ENCODE measurements at places on chromosomes 13 and 19.

DNA sequence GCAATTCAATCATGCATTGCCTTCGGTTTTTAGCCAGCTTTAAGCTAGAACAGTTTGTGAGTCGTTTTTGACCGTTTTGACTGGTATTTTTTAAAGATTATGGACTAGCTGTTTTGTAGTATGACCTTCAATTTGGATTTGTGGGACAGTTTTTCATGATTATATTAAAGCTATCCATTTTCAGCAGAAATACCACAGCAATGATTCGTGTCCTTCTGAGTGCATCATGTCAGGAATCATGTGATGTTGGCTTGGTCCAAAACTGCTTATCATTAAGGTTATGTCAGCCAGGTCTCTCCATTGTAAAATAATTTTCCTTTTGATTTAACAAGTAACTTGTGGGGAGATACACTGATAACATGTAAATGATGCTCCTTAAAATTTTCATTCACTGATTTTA lies 229.0 kb downstream of the POSTN start:
- peak; percentile 6 for DNase-seq

GRCh38 chr19:50516964-50517703 lies 3.4 kb upstream of the ASPDH start:
- DNase-seq: no peak

- no peak for DNase-seq
These were observed 106.9 kb downstream of the KLF12 start for GRCh38 chr13:74027161-74027779.

GRCh38 chr13:25881971-25882451 lies 169.8 kb downstream of the SHISA2 start:
- peak; percentile 52 for DNase-seq

DNA sequence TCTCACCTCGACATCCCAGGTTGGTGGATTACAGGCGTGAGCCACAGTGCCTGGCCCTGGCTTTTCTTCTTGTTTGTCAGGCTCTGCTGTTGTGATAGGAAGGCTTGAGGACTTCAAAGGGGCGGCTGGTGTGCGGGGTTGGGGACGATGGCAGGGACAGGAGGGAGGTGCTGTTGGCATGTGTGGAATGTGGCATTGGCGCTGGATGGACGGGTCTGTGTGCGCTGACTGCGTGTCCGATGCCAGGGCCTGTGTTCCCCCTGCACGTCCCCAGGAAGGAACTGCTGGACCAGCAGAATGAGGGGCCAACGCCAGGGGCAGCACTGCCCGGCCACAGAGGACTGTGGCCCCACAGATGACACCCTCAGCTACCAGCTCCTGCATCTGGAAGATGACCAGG lies 12.7 kb upstream of the PTBP1 start:
- peak; percentile 46 for DNase-seq

- DNase-seq: no peak
These were observed 1666.1 kb downstream of the SLITRK1 start for GRCh38 chr13:82216165-82216564.

- DNase-seq: no peak
These were observed 64.3 kb upstream of the TDRD3 start for GRCh38 chr13:60332682-60333081.

GRCh38 chr19:34120846-34121639 lies 51.3 kb upstream of the LSM14A start:
- peak; percentile 41 for DNase-seq

GRCh38 chr13:74114641-74115040 lies 19.6 kb downstream of the KLF12 start:
- DNase-seq: no peak

GRCh38 chr19:55594996-55595545 lies 4.2 kb downstream of the FIZ1 start:
- no peak for DNase-seq

DNA sequence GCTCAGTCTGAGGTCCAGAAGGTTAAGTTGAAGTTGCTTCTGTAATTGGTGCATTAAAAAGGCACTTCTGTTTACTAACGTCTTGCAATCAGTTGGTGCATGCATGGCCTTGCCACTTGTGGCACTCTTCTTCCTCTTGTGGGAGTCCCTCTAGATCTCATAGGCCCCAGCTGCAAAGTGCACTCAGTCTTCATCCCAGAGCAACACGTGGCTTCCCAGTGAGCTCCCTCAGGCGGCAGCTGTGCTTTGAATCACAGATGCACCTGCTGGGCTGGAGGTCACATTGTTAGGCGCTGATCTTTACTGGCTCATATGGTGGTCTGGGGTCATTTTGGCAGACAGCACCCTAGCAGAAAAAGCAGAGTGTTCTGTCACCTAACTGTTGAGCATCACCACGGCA lies 215.7 kb downstream of the ZNF536 start:
- DNase-seq: no peak

DNA sequence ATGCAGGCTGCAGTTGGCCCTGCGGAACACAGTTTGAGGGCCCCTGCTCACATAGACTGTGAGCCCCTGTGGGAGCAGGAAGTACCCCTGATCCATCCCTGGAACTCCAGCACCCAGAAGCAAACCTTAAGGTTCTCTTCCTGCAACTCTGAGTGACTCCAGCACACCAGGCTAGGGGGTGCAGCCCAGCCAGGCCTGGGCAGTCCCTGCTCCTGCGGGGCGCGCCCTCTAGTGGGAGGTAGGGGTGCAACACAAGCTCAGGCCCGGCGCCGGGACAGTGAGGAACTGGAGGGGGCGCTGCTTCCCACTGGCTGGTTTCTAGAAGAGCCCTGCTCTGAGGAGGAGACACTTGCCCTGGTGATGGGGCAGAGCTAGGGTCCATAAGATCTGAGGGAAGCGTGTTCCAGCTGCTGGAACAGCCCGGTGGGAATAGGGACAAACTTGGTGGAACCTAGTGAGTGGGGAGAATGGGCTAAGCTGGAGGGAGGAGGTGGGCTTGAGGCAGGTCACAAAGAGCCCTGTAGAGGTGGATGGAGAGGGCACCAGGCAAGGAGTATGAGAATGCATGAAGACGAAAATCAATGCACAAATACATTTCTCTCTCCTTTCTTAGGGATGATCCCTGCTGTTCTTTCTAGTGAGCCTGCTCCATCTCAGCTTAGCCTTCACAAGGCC lies 5.0 kb downstream of the ZSCAN5A start:
- peak; percentile 43 for DNase-seq

DNA sequence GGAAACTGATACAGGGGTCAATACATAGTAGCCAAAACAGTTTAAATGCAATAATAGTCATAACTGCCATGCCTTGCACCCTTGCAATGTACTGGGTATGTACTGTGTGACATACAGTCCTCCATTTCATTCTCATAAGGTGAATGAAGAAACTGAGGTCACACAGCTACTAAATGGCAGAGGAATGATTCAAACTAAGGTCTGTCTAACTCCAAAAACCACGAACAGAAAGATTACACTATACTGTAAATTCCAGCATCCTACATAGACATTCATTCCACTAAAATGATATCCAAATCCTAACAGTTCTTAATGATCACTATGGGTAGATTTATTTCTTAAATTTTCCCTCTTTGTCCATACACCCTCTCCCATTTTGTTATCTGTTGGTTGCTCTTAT lies 238.1 kb upstream of the SERP2 start:
- peak; percentile 33 for DNase-seq

- peak; percentile 18 for DNase-seq
These were observed 5.2 kb downstream of the NXNL1 start for GRCh38 chr19:17455308-17456123.

DNA sequence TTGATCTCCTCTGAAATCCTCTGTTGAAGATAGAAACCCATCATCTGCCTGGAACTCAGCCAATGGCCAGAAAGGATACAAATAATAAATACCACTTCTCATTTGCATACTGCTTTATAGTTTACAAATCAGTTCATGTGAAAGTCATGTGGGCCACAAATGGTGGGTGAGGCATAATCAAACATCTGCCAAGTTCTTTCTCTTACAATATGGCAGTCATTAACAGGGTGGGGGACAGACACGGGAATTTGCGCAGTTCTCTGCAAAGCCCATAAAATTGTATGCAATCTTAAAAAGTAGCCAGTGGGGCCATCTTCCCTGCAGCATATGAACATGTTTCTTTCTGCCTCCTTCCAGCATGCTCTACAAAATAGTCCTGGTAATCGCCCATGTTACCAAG lies 59.6 kb downstream of the NUFIP1 start:
- DNase-seq: no peak
